ENCODE measurements at places on chromosomes 1 and 21.

- DNase-seq, result peak; percentile 84
Observed at GRCh38 chr1:234610061-234610665, at the start of gene IRF2BP2. Gene IRF2BP2, minus strand, starts transcription at chr1:234610178. Its CDS starts 684 bp downstream, at chr1:234609494.

- no peak for DNase-seq
Observed at GRCh38 chr1:94068999-94069918, 51.7 kb downstream of the ABCA4 start.

DNA sequence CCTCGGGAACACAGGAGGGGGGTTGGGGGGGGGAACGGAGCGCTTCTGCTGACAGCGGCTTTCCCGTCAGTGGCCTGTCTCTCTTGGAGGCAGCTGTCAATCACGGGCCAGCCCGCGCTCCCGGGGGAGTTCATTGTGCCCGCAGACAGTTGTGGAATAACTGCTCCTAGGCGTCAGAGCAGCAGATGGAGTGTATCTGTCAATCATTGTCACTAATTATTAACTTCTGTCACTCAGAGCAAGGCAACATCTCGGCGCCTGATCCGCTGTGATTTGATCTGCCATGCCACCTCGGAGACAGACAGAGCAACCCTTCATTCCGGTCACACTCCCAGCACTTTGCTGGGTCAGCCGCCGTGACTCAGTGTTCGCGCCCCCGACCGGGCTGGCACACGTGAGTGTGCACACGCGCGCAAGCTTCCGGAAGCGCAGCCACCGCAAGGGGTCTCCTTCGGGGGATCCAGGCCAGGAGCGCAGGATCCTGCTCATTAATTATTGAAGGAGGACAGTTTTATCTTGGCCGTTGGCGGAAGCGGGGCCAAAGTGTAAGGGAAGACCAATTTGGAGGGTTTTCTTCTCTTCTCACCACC lies 75.8 kb downstream of the RRAGC start:
- DNase-seq, result no peak

DNA sequence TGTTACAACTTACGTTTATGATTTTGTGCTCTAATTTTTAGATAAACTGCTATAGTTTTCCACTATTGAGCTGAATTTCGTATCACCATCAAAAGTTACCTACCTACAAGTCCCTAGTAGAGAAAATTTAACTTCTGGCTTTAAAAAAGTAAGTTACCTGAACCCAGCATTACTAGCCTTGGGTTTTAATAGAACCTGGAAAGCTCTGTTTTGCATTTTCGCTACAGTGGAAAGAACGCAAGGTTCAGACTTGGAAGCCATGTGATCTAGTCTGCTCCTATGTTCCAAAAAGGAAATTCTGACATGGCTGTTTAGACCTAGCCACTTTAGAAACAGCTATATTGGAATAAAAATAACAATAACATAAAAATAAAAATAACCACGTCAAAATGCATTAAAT lies 110.5 kb downstream of the SLC45A1 start:
- no peak for DNase-seq

DNA sequence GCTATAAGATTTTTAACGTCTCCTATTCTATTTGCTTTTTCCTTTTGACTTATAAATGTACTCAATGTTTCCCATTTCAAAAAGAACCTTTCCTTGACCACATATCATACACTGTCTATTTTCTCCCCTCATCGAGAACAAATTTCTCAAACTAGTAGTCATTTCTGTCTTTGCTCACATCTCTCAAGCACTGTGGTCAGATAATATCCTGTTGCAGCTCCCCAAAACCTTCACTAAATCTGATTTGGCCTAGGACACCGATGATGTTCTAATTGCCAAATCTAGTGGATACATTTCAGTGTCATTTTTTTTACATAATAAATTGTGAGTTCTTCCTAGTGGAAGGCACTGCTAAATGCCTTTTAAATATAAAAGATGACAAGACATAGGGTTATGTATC lies 19.4 kb downstream of the CXADR start:
- no peak for DNase-seq

DNA sequence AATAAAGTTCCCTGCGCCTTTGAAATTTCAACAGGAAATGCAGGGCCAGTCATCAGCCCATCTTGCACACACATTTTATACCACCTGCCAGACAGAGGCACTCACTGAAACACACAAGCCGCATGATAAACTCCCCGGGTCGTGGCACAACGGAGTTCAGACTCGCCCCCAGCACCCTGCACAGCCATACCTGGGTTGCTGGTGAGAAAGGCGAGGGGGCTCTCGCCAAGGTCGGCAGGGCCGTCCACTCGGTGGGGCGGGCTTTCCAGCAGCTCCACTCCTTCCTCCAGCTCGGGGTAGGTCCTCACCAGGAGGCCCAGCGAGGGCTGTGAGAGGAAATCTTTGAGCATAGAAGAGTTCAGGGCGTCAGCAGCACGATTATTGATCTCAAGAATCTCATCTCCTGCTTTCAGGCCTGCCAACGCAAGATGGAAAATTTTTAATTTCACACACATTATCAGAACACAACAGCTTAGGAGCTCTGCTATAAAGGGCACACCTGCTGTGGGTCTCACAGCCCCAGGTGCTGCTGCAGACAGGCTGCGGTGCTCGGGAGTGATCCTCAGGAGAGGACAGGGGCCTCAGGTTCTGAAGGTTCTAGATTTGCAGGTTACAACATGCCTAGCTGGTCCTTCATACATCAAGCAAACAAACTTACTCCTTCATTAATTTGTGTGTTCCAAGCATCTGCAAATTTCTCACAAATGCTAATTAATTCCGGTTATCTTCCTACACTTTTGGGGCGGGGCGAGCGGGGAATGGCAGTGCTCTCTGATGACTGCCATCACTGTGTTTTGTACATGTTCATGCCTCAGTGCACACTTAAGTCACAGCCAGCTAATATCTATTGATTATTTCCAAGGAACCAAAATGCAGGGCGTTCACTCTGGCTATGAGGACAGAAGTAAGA lies 144.2 kb upstream of the KRTAP19-8 start:
- no peak for DNase-seq

- no peak for DNase-seq
Observed at GRCh38 chr21:32413697-32414578, 1.4 kb downstream of the EVA1C start.

GRCh38 chr1:77218477-77219165 lies 609 bp downstream of the PIGK start:
- DNase-seq, result no peak

- DNase-seq, result peak; percentile 59
Observed at GRCh38 chr1:145918992-145919939, 749 bp upstream of the PEX11B start.

GRCh38 chr21:45599146-45599581 lies 44.4 kb upstream of the PCBP3 start:
- no peak for DNase-seq

DNA sequence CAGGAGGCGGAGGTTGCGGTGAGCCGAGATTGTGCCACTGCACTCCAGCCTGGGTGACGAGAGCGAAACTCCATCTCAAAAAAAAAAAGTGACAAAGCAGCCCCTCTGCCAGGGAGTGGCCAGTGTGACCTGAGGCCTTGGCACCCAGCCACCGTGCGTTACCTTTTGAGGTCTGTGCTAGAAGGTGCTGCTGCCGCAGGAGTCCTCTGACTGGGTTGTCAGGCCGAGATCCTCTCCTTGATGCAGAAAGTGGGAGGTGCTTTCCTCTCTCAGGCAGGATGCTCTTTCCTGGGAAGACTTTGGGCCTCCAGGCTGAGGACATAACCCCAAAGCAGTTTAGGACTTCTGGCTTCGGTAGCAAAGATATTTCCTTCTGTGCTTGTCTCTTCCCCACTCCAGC lies 280.5 kb upstream of the VAMP3 start:
- no peak for DNase-seq

Data from head of caudate nucleus (tissue), 42 donors.